ENCODE measurements at places on chromosomes 3 and 15. TPM values are rescaled to one million over a fixed set of nuclear protein-coding genes. Genes with fewer than 3 reads are reported as not detected.

- DNase-seq, result no peak
Observed at GRCh38 chr15:85632014-85632413, 162.7 kb downstream of the KLHL25 start.

The SMARCC1 gene
- total RNA-seq, result 83.7 TPM

The GADL1 gene
- total RNA-seq, result not detected

The PAQR9 gene
- total RNA-seq, result not detected

All from activated CD4-positive, alpha-beta memory T cell treated with anti-CD3 and anti-CD28 coated beads, Interleukin-2, amount 10 ng/mL, durations not matched to agents 7 days and 5 days (primary cell).